T-cell (primary cell): ENCODE measurements at places on chromosomes 1 and 21. TPM values are rescaled to one million over a fixed set of nuclear protein-coding genes. Genes with fewer than 3 reads are reported as not detected.

AGMAT gene
- 8.1 TPM for total RNA-seq

GRCh38 chr1:27504588-27505419, 14.8 kb upstream of the WASF2 start:
- no peaks in the 10 kb centered on the region for H3K4me1 ChIP-seq
- no peak for DNase-seq
- H3K36me3 ChIP-seq = no peaks in the 10 kb centered on the region
- H3K27ac ChIP-seq = no peak overlapping the region
- H3K4me3 ChIP-seq = no peak overlapping the region

DNA sequence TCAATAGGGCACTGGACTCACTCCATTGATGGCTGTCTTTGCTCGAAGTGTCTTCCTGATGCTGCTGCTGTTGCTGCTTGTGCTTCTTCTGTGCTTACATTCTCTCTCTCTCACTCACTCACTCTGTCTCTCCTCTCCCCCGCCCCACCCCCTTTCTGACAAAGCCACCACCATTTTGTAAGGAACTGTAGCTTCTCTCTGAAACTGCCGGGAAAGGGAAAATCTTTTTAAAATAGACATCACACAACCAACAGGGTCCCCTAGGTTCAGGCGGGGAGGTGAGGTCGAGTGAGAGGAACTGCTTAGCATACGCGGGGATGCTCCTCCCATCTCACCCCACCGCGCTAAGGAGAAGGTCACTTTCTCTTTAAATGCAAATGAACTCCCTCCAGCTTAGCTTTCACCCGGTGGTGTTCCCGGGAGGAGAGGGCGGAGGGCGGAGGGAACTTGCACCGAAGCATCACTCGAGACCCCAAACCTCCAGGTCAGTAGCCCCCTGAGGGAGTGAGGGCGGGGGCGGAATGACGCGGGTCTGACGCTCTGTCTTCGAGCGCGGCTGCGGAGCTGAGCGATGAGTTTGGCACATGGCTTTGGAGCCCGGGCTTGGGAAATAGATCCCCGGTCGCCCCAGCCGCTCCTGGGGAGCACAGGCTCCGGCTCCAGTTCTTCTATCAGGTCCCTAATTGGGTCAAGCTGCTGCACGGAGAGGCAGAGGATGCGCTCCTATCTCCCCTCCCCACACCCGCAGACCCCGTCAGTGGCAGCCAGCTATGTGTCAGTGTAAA, at the start of gene CCDC28B:
CCDC28B (plus strand) TSS at position 370 of the 785 bp plus-strand sequence. CDS start 1,341 bp downstream, outside the sequence.
- DNase-seq = peak; percentile 31
- H3K27me3 ChIP-seq = no peaks in the 10 kb centered on the region
- H3K4me1 ChIP-seq = peaks cover 27% of the 10 kb centered on the region
- peak within 1 kb of the TSS; percentile 91 for H3K4me3 ChIP-seq
- H3K27ac ChIP-seq = peak within 1 kb of the TSS; percentile 93

- H3K36me3 ChIP-seq = no peaks in the 10 kb centered on the region
- H3K4me1 ChIP-seq = peaks cover 2% of the 10 kb centered on the region
- H3K27me3 ChIP-seq = no peaks in the 10 kb centered on the region
- DNase-seq = no peak
- no peak overlapping the region for H3K27ac ChIP-seq
- no peak overlapping the region for H3K4me3 ChIP-seq
Measured at GRCh38 chr1:222441066-222441465, 106.8 kb downstream of the HHIPL2 start.

DNA sequence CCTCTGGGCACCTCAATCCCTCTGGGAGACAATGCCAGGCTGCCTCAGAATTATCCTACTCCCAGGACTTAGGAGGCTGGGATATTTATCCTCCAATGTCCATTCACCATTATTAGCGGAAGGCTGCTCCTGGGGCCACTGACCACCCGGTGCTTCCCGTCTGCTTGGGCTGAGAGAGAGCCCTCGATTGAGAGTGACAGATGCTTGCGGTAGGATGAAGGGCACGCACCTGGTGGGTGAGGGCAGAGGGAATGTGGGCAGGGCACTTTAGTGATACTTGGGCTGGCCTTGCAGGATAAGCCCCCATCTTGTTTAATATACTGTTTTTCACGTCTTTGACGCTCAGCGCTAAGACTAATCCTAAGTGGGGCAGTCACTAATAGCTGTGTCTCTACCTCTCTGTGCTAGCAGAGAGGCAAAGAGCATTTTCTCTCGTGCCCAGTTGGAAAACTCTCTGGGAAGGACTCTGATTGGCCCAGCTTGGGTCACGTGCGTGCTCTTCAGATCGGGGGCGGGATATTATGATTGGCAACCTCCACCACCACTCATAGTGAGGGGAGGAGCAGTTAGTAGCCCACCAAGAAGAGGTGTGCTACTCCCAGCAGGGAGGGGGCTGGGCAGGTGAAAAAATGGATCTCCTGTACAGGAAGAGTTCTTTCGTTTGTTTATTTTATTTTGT, 10.6 kb upstream of the PARS2 start:
- H3K36me3 ChIP-seq = no peaks in the 10 kb centered on the region
- H3K27me3 ChIP-seq = no peaks in the 10 kb centered on the region
- H3K4me3 ChIP-seq = no peak overlapping the region
